NB4 (cell line): ENCODE measurements at places on chromosomes 5 and 9.
A peak's percentile ranks its signal among the peaks of the same experiment; 100 is the strongest.

- DNase-seq = no peak
Observed at GRCh38 chr5:107990881-107991810, 320.4 kb upstream of the EFNA5 start.

- no peak for DNase-seq
Observed at GRCh38 chr5:67299231-67299735, 102.7 kb upstream of the CD180 start.

DNA sequence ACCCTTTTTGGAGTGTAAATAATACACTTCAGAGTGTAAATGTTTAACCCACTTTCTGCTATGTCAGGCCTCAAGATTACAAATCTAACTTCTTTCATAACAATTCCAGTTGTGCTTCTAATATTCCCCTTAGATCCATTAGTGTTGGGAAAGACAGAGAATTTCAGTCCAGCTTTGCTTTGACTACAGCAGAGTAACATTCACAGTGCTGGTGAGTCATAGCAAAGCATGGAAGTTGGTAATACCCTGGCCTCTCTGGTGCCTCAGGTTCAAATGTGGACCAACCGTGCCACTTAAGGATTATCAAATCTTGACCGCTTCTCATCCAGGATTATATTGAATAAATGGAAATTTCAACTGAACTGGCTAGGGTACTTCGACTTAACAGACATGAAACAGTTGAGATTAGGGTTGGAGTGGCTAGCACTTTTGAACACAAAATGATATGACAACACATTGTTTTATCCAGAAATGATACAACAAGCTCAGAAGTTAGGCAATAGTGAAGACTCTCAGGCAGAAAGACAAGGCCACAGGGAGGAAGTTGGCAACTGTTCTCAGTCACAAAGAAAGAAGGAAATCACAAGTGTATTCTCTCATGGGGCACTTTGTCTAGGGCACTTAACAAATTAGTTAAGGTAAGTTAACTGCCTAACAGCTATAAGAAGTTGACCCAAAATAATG is 24.4 kb upstream of the RASA1 start:
- DNase-seq = peak; percentile 79

DNA sequence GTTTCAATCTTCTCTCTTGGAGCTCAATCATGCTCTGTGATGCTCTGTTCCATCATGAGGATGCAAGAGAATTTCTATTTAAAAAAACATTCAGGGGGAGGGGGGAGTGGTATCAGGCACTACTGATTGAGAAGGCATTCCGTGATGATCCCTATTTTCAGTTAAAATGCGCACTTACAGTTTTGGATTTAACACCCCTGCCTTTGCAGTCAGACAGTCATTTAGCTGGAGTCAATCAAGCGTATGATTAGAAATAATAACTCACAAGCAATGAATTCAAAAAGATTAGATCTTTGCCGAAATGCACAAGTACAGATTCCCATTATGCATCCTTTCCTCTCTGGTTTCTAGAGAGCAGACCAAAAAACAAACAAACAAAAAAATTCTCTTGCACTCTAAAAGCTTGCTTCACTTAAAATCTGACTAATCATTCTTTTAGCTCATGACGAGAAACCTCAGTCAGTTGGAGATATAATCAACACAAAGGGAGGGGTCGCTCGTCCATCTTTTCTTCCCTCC is 55.4 kb downstream of the EFNA5 start:
- no peak for DNase-seq

DNA sequence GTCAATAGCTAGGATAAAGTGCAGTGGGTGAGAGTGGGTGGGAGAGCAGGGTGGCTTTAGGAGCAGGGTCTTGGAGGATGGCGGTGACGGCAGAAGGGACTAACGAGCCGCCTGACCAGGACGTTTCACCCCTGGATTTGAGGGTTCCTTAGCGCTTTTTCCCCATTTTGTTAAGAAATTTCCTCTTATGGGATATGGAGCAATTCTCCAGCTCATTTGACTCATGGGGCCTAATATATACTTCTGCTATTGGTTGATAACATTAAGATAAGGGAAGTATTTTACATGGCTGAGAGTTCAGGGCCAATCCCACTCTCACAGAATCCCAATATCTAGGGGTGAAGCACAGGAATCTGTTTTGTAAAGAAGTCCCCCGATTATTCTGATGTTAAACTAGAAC is 17.6 kb downstream of the CD180 start:
- DNase-seq = no peak

- DNase-seq = no peak
Observed at GRCh38 chr5:153671653-153672346, 181.3 kb downstream of the GRIA1 start.

- DNase-seq = no peak
Observed at GRCh38 chr9:138006576-138007233, 129.1 kb downstream of the CACNA1B start.
